ENCODE measurements at places on chromosomes 11 and 22.

DNA sequence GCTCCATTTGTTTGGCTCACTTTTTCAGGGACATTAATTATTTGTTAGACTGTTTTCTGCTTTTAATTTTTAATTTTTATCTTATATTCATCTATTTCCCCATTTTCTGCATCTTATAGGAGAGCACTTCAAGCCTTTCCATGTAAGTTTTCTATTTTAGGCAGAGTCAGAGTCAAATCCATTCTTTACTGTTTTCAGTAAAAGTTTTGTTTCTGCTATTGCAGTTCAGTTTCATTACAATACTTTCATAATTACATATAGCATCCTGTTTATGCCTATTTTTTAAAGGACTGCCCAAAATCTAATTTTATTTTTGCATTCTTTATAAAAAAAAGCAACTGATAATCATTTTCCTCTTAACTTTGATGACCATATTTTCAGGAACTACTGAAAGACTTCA lies 3.8 kb upstream of the OR10A5 start:
- peak; percentile 41 for DNase-seq

GRCh38 chr22:46267431-46268279 lies at the start of gene TTC38:
TTC38 (plus strand) TSS chr22:46268008; CDS start chr22:46268040, 32 bp downstream.
- peak; percentile 65 for DNase-seq

DNA sequence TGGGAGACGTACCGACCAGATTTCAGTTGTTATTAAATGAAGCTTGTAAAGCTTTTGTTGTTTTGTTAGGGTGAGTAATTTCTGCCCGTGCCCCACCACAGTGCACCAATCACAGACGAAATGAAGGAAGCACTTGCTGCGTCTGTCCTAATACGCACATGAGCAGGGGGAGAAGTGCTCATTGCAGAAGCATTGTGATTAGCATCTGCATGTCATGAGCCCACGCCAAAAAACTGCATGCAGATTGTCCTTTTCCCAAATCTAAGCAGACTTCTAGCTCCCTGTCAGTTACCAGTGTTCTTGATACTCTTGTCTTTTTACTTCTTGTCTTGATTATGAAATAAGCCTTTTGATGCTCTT lies 15.5 kb downstream of the RBX1 start:
- DNase-seq = no peak

DNA sequence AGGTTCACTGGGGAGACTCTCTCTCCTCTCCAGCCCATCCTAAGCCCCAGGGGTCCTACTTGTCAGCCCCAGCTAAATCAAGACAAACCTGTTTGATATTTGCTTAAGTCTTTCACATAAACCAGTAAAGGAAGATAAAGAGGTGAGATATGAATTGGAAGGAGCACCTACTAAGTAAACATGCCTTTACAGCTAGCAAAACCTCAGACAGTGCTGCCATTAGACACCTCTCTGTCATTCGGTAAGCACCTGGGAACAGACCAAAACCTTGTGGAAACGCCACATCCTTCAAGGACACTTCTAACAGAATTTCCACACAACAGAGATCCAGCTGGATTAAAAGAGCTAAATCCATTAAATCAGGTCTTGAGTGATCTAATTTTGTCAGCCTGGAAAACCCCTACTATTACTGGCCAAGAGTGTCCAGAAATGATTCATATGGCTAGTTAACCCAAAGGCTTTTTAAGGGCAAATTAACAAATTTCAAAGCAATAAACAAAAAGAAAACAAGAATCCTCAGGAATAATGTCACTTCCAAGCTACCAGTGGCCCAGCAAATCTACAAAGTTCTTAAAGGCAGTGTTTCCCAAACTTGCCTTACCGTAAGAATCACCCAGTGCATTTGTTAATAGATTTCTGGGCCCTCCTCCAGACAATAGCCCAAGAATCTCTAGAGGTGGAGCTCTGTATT lies 2.4 kb downstream of the VPS37C start:
- no peak for DNase-seq

DNA sequence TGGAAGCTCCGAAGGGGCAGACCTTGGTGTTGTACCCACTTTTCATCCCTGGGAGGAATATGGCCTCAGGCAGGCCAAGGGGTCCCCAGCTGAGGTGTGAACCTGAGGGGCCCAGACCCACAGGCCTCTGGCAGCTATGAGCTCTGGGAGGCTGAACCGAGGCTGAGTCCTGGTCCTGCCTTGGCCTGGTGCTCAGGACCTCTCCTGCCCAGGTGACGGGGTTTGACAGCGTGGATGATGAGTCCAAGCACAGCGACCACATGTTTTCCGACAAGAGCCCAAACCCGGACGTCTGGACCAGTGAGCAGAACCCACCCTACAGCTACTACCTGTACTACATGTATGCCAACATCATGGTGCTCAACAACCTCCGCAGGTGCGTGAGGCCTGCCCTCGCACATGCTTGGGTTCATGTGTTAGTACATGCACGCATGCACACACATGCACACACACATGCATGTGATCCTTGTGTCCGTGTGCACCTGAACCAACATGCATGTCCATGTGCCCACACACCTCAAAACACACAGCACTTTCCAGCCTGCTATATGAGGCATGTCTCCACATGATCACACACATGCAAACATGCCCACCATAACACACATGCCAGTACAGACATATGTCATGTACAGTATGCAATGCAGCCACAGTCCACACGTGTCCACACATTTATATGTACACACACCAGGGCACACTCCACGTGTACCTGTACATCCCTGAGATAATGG lies 40.9 kb downstream of the RNF141 start:
- DNase-seq = no peak

- no peak for DNase-seq
These were observed 484.4 kb downstream of the LRRC4C start for GRCh38 chr11:40975076-40975475.

- no peak for DNase-seq
These were observed 12.3 kb downstream of the DGAT2 start for GRCh38 chr11:75780888-75781287.

DNA sequence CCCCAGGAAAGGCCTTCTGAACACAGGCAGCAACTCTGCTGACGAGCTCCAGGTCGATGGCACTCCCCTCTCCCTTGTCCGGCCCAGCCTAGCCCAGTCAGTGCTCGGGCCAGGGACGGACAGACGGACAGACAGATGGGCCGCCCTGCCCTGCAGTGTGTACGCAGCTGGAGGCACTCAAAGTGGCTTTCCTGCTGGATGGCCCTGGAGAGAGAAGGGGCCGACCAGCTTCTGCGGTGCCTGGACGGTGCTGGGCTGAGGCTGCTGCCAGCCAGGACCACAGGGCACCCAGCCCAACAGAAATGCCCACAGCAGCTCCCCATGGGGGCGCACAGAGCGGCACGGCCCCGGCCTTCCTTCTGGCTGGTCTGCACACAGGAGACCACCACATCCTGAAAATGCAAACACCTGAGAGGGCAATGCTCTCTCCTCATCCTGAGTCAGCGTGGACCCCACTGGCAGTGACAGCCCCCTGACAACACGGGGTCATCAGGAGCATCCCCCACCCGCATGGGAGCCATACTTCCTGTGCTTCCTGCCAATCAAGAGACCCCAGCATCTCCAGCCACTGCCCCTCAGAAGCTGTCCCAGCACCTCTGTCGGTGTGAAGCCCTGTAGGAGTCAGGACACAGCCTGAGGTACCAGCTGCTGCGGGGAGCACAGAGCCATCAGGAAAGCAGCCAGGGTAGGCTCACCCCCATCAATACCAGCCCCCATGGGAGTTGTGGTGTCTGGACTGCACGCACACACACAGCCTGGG lies 692 bp upstream of the MOB2 start:
- no peak for DNase-seq

DNA sequence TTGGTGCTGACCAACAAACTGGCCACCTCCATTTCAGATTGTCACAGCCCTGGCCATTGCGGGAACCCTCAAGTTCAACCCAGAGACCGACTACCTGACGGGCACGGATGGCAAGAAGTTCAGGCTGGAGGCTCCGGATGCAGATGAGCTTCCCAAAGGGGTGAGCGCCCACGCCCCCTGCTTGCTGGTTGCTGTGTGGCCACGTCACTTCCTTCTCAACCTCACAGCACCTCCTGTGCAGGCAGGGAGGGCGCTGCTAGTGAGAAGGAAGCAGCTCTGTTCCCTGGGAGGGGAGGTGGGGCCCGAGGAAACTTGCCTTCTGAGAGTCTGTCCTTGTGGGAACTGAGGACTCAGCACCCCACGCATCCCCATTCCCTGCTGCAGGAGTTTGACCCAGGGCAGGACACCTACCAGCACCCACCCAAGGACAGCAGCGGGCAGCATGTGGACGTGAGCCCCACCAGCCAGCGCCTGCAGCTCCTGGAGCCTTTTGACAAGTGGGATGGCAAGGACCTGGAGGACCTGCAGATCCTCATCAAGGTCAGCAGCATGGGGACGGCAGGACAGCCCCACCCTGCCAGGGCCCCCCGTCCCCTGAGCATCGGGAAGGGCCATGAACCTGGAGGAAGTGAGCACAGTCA lies 19.3 kb downstream of the POLR3H start:
- peak; percentile 71 for DNase-seq

- DNase-seq = peak; percentile 48
These were observed 75.3 kb downstream of the APIP start for GRCh38 chr11:34840736-34841386.

DNA sequence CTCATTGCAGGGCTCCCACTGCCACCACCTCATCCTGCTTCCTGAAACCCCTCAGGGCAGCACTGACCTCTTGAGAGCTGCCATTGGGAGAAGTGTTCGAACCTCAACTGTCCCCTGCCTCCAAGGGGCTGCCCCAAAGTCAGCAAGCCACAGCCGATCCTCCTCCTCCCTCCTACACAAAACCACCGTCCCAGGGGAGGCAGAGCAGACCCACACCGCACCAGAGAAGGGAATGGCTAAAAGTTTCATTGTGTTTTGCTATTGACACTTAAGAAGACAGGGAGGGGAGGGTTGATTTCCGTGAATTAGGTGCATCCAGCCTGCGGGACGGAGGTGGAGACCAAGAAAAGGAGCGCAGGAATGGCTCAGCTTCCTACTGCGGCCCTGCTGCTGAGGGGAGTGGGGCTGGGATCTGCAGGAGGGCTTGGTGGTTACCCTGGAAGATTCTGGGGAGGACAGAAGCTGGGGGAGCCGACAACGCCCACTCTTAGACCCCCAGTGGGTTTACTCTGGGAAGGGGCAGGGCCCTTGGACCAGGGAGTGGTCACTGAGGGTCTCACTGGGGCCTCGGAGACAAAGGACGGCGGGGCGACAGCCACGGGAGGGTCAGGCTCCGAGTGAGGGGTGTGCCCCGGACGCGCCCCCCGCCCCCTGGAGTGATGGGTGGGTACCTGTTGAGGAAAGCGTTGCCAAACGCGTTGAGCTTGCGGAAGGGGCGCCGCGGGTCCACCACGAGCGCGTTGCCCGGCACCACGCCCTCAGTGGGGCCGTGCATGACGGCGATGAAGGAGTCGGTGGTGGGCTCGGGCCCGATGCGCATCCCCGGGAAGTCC lies 815 bp downstream of the EHD1 start:
- DNase-seq = no peak

DNA sequence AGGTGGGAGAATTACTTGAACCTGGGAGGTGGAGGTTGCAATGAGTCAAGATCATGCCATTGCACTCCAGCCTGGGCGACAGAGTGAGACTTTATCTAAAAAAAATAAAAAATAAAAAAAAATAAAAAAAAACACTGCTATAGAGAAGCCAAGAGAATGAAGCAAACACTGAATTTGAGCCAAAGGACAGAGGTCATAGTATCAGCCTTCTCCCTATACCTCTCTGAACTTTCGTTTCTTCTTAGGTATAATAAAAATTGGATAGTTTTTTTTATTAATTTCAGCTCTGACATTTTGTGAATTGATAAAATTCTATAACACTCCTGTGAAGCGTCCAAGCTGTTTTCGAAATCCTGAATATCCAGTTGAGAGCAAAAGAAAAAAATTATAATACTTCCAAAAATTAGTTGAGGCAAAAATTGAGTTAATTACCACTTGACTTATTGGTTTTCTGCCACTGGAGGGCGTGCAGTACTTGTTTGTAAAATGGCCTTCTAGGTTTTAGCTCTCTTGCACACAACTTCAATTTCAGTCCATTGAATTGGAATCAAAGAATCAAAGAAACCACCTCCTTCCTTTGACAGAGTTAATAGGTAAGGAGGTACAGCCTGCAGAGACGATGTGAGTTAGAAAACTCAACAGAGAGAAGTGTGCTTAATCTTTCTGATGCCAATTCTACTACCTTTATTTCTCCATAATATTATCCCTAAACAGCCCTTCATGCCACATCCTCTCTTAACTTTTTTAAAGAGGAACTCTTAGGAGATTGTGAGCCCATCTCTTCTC lies 143.2 kb downstream of the BBOX1 start:
- DNase-seq = peak; percentile 45

GRCh38 chr11:10807493-10808234 lies 1.1 kb downstream of the EIF4G2 start:
- DNase-seq = peak; percentile 52

GRCh38 chr11:103042161-103042560 lies 49.8 kb downstream of the DCUN1D5 start:
- DNase-seq = no peak

GRCh38 chr22:26330971-26331625 lies 98.0 kb upstream of the ASPHD2 start:
- DNase-seq = peak; percentile 68

DNA sequence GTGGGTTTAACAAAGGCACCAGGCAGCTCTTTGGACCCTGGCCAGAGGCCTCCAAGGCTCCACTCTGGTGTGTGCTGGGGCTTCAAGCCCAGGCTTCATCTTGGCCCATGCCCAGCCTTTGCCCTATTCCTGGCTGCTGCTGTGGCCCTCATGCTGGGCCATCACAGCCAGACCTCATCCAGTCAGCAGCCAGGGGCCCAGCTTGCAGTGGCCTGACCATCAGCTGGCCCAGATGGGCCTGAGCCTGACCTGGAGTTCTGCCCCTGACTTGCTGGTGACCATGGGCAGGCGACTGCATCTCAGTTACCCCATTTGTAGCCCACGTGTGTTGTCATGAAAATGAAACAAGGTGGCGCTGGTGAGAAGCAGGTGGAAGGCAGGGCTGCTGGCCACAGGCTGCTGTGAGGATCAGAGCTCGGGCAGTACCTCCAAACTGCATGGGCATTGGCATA lies 76.1 kb downstream of the MED15 start:
- no peak for DNase-seq

- peak; percentile 23 for DNase-seq
These were observed 43.7 kb downstream of the BSX start for GRCh38 chr11:122937983-122938382.

DNA sequence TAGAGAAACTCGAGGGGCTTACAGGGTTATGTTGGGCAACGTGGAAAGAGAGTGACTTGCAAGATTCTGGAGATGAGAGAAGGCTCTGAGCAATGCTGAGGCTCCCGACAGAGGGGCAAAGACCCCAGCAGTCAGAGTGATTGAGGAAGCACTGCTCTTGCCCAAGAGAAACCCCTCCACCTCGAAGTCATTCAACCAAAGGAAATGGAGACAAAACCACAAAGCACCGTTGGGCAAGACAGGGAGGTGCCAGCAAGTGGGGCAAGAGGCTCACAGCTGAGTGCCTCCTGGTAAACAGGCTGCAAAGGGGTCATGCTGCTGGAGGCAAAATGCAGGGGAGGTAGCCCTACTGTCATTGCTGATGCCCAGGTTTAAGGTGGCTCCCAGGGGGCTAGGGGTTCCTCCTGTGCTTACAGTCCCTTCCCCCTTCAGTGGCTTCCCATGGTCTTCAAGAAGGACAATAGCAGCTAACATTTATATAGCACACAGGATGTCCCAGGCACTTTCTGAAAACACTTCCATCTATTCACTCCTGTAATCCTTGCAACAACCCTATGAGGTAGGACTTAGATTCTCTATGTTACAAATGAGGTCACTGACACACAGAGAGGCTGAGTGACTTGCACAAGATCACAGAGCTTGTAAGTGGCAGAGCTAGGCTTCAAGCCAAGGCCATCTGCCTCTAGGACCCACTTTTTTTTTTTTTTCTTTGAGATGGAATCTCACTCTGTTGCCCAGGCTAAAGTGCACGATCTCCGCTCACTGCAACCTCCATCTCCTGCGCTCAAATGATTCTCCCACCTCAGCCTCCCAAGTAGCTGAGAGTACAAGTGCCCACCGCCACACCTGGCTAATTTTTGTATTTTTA lies 18.1 kb upstream of the MYH9 start:
- peak; percentile 92 for DNase-seq

Data from activated CD4-positive, alpha-beta T cell treated with anti-CD3 and anti-CD28 coated beads, Interleukin-10, Interleukin-2, amounts not matched to agents 100 ng/mL and 50 ng/mL, durations not matched to agents 16 hours and 8 hours (primary cell).